ENCODE measurements at places on chromosomes 4 and X.

GRCh38 chr4:180203349-180203748 is 2039.9 kb upstream of the TENM3 start:
- no peak for DNase-seq

- DNase-seq, result no peak
Observed at GRCh38 chr4:41408150-41408549, 129.8 kb upstream of the LIMCH1 start.

GRCh38 chrX:33333271-33333670 is 121.9 kb upstream of the DMD start:
- no peak for DNase-seq

DNA sequence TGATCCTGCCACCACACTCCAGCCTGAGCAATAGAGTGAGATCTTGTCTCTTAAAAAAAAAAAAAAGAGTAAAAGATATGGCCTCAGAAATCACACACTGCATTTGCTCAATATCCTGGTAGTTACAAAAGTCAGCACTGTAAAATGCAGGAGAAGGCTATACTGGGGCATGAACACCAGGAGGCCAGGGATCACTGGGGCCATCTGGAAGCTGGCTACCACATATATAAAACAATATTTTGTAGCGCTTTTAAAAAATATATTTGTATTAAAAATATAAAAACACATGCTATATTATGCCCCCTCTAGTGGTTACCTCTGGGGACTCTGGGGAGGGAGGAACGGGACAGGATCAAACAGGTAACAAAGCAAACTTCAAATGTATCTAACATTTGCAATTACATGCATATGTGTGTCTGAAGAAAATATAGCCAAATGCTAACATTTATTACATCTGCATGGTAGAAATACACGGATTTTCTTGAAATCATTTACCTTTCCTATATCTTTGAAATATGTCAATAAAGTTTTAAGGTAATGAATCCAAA is 4.0 kb downstream of the C4orf46 start:
- DNase-seq, result no peak

- no peak for DNase-seq
Observed at GRCh38 chr4:26905172-26905571, 44.5 kb downstream of the STIM2 start.

DNA sequence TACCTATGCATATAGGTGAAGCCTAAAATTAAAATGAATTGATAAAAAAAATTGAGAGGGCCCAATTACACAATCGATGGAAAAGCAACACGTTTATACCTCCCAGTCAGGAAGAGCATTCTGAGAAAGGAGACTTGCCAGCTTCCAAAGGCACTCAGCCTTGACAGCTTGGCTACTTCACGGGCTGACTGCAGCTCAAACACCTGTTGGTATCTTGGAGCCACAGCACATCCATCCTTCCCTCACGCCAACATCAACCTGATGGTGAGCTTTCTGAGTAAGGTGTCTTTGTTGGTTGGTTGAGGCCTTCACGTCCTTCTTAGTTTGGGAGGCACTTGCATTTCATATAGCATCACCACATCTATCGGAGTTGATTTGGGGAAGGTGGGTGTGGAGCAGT is 598.9 kb upstream of the DIPK2B start:
- no peak for DNase-seq

- DNase-seq, result no peak
Observed at GRCh38 chr4:74997948-74998729, 65.2 kb downstream of the PARM1 start.

- no peak for DNase-seq
Observed at GRCh38 chr4:139559687-139560086, 3.7 kb upstream of the SETD7 start.

- no peak for DNase-seq
Observed at GRCh38 chr4:13529128-13529919, 15.0 kb downstream of the NKX3-2 start.

GRCh38 chrX:106952988-106953387 is 32.8 kb downstream of the CLDN2 start:
- peak; percentile 30 for DNase-seq

DNA sequence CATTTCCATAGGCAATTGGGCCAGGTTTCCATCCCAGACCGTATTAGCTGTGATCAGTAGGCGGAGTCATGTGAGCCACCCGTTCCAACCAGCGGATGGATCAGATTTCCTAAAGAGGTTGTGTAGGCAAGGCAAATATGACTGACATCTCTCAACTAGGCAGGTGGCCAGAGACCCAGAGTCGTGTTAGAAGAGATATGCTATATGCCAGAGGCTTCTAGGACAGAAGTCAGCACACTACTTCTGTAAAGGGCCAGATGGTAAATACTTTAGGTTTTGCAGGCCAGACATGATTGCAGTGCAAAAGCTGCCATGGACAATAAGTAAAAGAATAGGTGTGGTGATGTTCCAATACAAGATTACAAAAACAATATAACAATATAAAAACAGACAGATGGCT is 788.4 kb downstream of the RPA4 start:
- DNase-seq, result no peak

DNA sequence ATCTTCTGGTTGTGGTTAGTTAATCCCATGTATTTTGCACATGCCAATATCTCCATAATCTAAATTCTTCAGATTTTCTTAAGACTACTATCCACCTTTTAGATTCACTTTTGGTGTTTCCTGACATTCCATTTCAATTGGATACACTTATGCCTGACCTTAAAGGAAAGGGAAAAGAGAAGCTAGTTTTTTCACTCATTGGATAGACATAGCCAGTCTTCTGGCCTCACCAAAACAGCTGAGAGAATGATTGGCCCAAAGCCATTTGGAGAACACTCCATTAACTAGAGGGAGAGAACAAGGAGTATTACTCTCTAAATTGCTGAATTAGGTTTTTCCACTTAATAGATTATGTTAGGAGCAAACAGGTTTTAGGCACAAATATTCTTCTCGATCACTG is 4.0 kb downstream of the PRPS1 start:
- DNase-seq, result no peak

- no peak for DNase-seq
Observed at GRCh38 chr4:170651786-170652185, 562.0 kb upstream of the AADAT start.

DNA sequence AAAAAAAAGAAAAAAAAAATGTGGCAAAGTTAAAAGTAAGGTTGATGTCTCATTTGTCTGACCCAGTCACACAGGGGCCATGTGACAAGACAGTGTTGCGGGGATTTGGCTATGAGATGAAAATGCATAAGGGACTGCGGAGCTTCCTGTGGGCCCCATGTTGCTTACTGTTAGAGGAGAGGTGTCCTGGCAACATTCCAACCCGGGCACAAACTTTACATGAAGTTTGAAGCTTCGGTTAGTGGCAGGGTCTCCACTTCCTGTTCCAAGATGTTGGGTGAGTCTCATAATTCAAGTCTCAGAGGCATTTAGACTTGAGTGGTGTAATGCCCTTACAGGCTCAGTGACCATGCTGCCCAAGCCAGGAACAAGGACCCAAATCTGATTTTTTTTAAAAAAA is 111.3 kb downstream of the MAML3 start:
- DNase-seq, result no peak

DNA sequence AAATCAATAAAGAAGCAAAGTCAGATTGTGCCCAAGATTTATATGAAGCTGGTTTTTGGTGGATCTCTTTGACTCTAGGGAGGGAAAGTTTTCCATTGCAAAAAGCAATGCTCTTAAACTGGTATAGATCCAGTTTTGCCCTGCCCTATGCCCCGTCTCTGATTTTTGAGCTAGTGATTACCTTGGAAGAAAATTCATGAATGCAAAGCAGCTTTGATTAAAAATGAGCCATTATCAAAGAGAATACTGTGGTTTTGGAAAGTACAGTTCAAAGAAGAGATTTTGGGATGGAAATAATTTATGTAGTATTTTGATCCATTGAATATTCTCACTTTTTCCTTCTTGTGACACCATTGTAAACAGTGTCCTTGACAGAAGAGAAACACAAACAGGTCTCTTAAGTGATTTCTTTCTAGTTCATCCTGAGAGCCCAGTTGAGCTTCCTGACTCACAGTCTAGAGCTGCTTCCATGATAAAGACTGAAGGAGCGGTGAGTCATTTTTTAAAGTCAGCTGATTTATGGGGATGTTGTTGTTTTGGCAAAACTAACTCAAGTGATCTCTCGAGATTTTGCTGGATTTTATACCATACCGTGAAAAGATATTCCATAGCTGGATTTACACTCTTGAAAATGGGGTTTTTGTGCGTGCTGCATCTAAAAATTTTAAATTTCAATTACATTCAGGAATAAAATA is 76.7 kb downstream of the AFF1 start:
- DNase-seq, result peak; percentile 91

- DNase-seq, result peak; percentile 80
Observed at GRCh38 chrX:16239211-16239610, 71.9 kb downstream of the MAGEB17 start.

GRCh38 chr4:76546327-76546726 is 111.3 kb downstream of the SHROOM3 start:
- no peak for DNase-seq

DNA sequence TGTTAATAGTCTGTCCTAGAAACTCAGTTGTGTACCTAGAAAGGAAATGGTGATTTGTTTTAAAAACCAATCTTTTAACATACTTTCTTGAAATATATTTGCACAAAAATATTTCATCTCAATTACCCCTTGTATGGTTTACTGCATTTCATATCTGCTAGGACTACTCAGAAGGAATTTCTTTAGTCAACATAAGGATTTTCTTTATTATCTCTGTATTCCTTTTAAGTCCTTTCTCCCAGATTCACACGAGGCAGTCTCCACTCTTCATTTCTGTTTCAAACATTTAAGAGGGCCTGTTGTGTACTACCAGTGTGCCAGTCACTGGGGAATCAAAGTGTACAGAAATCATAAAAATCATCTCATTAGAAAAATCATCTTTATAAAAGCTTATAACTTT is 28.8 kb downstream of the NFKB1 start:
- no peak for DNase-seq

DNA sequence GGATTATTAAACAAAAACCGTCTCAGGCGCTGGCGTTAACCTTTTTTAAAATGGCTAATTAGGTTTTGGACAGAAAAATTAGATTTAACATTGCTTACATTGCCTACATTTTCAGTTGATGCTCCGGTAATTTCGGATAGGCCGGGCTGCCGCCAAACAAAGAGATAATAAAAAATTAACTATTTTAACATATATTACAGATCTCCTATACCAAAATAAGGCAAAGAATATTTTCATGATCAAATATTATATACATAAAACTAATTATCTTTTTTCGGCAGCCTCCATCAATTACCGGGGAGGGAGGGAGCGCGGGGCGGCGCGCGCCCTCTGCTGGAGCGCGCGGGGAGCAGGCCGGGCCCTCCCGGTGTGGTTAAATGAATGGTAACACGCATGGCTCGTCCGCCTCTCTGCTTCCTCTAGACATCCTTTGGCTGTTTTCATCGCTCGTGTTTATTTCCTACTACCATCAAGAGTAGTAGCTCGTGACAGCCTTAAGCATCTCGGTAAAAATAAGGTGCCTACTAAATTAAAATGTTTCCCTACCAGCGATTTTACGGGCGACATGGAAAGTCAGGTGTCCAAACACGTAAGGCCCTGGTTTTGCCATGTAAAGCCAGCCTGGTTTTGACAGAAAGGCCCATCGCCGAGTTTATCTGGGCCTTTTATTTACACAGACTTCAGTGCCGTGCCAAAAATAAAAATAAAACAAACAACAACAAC is 52.4 kb upstream of the TMEM33 start:
- no peak for DNase-seq

DNA sequence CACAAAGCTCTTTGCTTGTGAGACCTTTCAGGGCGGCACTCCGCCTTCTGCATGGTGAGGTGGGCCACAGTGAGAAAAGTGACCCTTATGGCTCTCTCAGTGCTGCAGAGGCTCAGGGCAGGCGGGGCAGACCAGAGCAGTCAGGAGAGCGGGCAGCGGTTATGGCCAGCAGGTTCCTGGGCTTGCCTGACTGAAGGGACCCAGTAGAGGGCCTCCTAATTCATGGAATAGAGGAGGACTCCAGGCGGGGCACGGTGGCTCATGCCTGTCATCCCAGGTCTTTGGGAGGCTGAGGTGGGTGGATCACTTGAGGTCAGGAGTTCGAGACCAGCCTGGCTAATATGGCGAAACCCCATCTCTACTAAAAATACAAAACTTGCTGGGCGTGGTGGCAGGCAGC is 91.4 kb downstream of the CLNK start:
- DNase-seq, result no peak

DNA sequence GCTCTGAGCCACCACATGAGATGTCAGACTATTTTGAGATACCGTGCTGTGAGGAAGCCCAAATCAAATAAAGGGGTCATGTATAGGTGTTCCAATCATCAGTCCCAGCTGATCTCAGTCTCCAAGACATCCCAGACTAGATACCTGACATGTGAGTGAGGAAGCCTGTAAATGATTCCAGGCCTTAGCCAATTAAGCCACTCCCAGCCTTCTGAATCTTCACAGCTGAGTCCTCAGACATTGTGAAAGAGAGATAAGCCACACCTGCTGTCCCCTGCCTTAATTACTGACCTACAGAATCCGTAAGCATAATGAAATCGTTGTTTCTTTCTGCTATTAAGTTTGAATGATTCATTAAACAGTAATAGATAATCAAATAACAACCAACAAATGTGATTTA is 671.4 kb downstream of the ZNF674 start:
- no peak for DNase-seq

DNA sequence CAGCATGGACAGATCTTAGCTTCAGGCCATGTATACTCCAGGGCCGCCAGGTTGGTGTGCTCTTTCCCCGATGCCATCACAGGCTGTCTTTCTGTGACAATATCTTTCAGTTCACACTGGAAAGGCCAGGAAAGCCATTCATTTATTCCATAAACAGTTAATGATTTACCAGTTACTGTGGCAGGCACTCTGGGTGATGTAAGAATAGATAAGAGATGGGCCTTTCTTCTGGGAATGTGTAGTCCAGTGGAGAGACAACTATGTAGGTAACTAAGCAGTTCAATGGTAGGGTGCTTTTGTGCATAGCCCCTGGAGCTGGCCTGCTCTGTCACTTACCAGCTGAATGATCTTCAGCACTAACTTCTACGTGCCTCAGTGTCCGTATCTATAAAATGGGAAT is 46.3 kb upstream of the LEF1 start:
- no peak for DNase-seq

GRCh38 chr4:8038719-8039251 is 99.1 kb upstream of the AFAP1 start:
- no peak for DNase-seq

GRCh38 chr4:126718136-126718535 is 914.6 kb upstream of the INTU start:
- no peak for DNase-seq

GRCh38 chr4:5707778-5708448 is 446 bp downstream of the EVC2 start:
- peak; percentile 29 for DNase-seq

GRCh38 chrX:123801901-123802300 is 58.0 kb upstream of the XIAP start:
- DNase-seq, result no peak
